ENCODE measurements at places on chromosomes 11 and 22.
A peak's percentile ranks its signal among the peaks of the same experiment; 100 is the strongest.

DNA sequence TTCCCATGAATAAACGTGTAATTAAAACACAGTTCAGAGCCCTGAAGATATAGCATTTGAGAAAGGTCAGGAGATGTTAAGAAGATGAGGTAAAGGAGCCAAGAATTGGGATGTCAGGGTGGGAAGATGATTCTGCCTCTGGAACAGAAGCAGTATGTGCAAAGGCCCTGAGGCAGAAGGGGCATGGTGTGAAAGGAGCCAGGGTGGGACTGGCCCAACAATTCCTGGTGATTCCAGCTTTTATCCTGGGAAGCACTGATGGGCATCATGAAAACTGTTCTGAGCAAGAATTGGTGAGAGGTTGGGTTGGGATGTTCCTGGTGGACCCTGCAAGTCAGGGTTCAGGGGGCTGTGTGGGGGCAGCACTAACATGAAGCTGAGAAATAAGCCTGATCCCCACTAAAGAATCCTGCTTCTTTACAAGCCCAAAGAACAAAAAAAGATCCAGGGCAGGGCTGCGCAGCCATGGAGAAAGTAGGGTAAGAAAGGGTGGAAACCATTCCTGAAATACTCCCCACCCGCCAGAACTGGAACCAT is 2.5 kb upstream of the FXYD6 start:
- ATAC-seq = no peak

DNA sequence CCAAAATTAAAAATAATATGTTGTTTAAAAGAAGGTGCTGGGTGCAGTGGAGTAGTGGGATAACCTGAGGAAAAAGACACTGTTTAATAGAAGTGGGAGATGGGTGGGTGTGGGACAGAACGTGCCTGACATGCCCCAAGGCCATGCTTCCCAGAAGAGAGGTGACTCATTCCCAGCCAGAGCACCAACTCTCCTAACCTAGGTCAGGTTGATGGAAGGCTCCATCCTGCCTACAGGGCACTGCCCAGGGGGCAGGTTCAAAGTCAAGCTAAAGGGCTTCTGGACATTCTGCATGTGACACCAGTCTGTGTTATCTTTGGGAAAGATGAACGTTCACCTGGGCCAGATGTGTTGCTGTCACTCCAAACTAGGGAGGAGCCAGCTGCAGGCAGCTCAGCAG is 453.1 kb downstream of the SOX6 start:
- ATAC-seq = no peak

DNA sequence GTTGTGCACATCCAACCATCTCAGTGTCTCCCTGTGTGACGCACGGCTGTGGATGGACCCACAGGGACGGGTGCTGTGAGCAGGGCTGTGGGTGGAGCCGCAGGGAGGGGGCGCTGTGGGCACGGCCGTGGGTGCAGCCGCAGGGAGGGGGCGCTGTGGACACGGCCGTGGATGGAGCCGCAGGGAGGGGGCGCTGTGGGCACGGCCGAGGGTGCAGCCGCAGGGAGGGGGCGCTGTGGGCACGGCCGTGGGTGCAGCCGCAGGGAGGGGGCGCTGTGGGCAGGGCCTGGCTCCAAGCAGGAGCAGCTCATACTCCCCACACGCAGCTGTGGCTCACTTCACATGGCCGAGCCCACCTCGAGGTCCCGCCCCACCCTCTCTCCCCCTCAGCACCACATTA is 6.0 kb upstream of the MAPK11 start:
- peak; percentile 61 for ATAC-seq

DNA sequence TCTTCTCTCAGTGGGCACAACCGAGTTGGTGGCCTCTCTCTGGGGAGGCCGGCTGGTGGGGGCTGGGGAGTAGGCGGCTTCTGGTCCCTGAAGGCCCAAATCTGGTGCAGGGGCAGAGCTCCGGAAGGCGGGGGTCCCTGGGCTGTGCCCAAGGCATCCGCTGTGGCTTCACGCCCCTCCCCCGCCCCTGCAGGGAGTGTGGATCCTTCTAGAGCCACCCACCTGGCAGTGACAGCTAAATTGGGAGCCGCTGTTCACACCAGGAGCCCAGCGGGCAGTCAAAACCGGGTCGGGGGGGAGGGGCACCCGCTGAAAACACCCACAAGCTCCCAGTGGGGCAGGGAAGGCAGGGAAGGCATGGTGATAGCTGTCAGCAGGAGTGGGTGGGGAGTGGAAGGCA is 4.6 kb upstream of the RTN4R start:
- no peak for ATAC-seq

GRCh38 chr11:34234086-34234740 is 123.6 kb downstream of the ABTB2 start:
- peak; percentile 78 for ATAC-seq

Measured in esophagus mucosa (tissue), 1 donor.